Left ventricle myocardium inferior (tissue), 1 donor: ENCODE measurements at places on chromosomes 1 and 21. TPM values are rescaled to one million over a fixed set of nuclear protein-coding genes. Genes with fewer than 3 reads are reported as not detected.
A peak's percentile ranks its signal among the peaks of the same experiment; 100 is the strongest.

Gene GSTM3
- total RNA-seq: 93.7 TPM

Gene OR14C36
- not detected for total RNA-seq

- no peak for DNase-seq
- H3K4me1 ChIP-seq: no peaks in the 10 kb centered on the region
- H3K36me3 ChIP-seq: no peaks in the 10 kb centered on the region
- no peak overlapping the region for H3K4me3 ChIP-seq
- H3K27me3 ChIP-seq: no peaks in the 10 kb centered on the region
These were observed 152.7 kb downstream of the DAB1 start for GRCh38 chr1:57270927-57271698.

- H3K36me3 ChIP-seq: peaks cover 4% of the 10 kb centered on the region
- H3K4me3 ChIP-seq: no peak overlapping the region
- DNase-seq: no peak
- H3K27me3 ChIP-seq: no peaks in the 10 kb centered on the region
- no peaks in the 10 kb centered on the region for H3K4me1 ChIP-seq
These were observed 70.6 kb downstream of the TGFB2 start for GRCh38 chr1:218415726-218416125.

GRCh38 chr1:93692026-93692425 is 10.4 kb upstream of the BCAR3 start:
- no peaks in the 10 kb centered on the region for H3K27me3 ChIP-seq
- no peak overlapping the region for H3K27ac ChIP-seq
- no peak for DNase-seq
- no peaks in the 10 kb centered on the region for H3K36me3 ChIP-seq
- H3K4me3 ChIP-seq: no peak overlapping the region
- peaks cover 8% of the 10 kb centered on the region for H3K4me1 ChIP-seq

DNA sequence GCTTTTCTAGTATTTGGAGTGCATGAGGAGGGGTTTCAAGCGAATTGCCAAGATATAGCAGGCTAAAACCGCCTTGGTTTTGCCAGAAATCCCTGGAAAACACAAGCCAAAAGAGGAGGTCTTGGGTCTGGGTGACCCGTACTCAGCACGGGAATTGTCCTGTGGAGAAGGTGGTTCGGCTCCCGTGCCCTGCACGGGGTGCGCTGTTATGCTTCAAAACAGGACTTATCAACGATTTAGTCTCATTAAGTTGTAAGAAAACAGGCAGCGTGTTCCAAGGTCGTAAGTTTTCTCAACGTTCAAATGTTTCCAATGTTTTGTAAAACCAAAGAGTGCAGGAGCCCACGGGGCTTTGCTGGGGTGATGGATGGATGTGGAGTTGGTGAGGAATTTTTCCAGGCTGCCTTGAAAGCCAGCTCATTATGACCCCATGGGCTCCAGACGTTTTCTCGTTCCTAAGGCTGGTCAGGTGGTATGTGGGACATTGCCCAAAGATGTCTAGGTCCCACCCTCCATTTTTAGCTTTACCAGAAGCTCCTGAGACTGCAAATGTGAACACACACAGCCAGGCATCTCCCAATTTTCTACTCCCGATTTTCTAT is 75.4 kb upstream of the CLDN14 start:
- H3K27ac ChIP-seq: no peak overlapping the region
- H3K36me3 ChIP-seq: no peaks in the 10 kb centered on the region
- peaks cover 14% of the 10 kb centered on the region for H3K4me1 ChIP-seq
- no peak for DNase-seq
- H3K27me3 ChIP-seq: peaks cover 49% of the 10 kb centered on the region
- no peak overlapping the region for H3K4me3 ChIP-seq

- DNase-seq: no peak
- H3K4me1 ChIP-seq: peaks cover 5% of the 10 kb centered on the region
- no peak overlapping the region for H3K27ac ChIP-seq
- H3K4me3 ChIP-seq: no peak overlapping the region
- no peaks in the 10 kb centered on the region for H3K36me3 ChIP-seq
These were observed 10.1 kb upstream of the C1orf174 start for GRCh38 chr1:3910049-3910731.

DNA sequence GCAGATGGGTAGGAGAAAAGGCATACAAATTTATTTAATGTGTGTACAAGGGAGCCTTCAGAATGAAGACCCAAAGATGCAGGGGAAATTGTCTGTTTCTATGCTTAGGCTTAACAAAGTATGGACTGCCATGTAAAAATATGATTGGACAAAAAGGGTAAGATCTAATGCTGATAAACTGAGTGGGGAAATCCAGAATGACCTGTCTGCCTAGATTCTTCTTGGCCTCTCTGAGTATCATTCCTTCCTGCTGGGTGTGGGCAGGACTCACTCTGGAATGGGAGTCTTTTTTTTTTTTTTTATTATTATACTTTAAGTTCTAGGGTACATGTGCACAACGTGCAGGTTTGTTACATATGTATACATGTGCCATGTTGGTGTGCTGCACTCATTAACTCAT is 61.0 kb downstream of the IGSF5 start:
- no peaks in the 10 kb centered on the region for H3K36me3 ChIP-seq
- no peak overlapping the region for H3K4me3 ChIP-seq
- H3K27ac ChIP-seq: no peak overlapping the region
- H3K27me3 ChIP-seq: no peaks in the 10 kb centered on the region
- peaks cover 9% of the 10 kb centered on the region for H3K4me1 ChIP-seq

DNA sequence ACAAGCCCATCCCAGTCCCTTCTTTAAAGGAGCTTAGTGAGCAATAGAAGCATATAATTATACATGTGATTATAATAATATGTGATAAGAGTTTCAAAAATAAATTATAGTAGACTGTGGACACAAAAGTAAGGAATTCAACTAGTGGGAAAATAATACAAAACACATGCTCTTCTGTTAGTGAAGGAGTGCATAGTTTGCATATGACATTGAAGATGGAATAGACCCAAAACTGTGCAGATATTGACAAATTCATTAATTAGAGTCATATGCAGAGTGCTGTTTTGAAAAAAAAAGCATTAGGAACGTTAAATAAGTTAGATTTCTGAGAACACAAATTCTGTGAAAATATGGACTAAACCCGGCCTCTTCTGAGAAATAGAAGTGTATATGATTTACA is 278.8 kb downstream of the ASTN1 start:
- DNase-seq: no peak
- H3K27ac ChIP-seq: no peak overlapping the region
- peaks cover 14% of the 10 kb centered on the region for H3K4me1 ChIP-seq
- H3K4me3 ChIP-seq: no peak overlapping the region
- no peaks in the 10 kb centered on the region for H3K36me3 ChIP-seq
- H3K27me3 ChIP-seq: peaks cover 7% of the 10 kb centered on the region

DNA sequence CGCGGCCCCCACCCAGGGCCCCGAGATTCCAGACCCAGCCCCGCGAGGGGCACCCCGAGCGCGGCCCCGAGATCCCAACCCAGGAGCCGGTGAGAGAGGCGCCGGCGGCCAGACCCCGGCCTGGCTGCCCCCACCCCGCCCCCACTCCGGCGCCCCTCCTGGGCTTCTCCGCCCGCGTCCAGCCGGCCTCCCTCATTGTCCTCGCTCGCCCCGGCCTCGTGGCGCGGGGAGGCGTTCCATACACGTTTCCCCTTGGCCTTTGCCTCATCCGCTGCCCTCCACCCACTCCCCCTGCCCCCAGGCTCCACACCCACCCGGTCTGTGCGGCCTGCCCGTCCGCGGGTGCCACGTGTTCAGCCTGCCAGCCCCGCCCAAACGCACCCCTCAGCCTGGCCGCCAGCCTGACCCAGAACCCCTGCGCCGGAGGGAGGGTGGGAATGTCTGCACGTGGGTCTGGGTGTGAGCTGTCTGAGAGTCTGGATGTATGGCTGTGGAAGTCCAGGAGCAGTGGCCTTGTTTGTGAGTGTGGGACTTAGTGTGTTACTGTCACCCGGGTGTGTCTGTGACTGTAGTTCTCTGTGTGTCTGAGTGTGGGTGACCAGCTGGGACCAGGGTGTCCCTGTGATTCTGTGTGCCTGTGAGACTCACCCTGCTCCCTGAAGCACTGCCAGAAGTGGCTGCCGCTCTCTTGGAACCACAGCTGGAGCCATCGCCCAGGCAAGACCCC is 681 bp downstream of the B4GALT2 start:
- peak; percentile 53 for DNase-seq
- H3K4me1 ChIP-seq: peaks cover 52% of the 10 kb centered on the region
- H3K27ac ChIP-seq: peak overlapping the region; percentile 73
- H3K36me3 ChIP-seq: peaks cover 27% of the 10 kb centered on the region
- H3K27me3 ChIP-seq: no peaks in the 10 kb centered on the region

- H3K27me3 ChIP-seq: peaks cover 96% of the 10 kb centered on the region
- no peaks in the 10 kb centered on the region for H3K4me1 ChIP-seq
- H3K4me3 ChIP-seq: no peak overlapping the region
- no peak overlapping the region for H3K27ac ChIP-seq
- no peak for DNase-seq
- H3K36me3 ChIP-seq: no peaks in the 10 kb centered on the region
These were observed 29.7 kb upstream of the PLCH2 start for GRCh38 chr1:2446394-2446793.

DNA sequence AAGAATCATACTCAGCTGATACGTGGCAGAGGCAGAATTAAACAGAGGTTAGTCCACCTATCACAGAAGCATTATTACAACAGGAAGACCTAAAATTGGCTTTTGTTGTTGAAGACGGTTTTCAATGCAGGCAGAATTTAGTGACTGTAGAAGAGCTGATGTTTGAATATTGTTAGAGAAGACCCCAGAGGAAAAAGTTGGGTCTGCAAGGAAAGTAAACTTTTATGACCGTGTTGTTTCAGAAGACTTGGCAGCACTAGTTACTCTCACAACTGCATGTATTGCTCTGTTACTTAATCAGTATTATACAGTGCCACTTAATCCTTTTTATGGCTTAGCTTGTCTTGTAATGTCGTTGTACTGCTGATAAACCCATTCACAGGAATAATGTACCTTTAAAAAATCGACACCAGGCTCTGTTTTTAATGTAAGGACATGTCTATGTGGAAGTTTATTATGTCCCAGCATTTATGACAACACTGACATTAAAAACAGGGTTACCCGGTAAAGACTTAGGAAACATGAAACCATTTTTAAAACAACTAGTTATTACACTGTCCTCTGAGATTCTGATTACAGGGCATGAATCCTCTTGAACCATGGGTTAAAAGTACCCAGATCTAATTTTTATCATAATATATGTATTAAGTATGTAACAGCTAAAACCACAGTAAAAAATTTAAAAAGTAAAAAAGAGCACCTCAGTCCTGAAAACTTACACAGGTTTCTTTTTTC is 235.4 kb downstream of the TTLL7 start:
- H3K4me1 ChIP-seq: no peaks in the 10 kb centered on the region
- no peaks in the 10 kb centered on the region for H3K36me3 ChIP-seq
- DNase-seq: no peak
- H3K27ac ChIP-seq: no peak overlapping the region

DNA sequence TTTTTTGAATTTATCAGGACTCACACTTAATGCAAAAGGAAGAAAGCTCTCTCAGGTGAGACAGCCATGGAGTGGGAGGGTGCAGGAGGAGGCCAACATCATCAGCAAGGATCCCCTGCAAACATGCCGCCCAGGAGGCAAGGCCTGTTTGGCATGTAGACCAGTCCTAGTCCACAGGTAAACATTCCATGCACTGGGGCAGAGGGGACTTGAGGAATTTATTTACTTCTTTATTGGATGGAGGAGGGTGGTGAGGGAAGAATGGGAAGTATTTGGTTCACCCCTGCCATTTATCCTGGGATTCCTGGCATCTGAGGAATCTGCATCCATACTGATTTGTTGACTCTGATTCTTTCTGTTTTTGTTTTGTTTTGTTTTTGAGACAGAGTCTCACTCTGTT is 1.5 kb upstream of the UQCRHL start:
- H3K36me3 ChIP-seq: no peaks in the 10 kb centered on the region
- no peaks in the 10 kb centered on the region for H3K4me1 ChIP-seq
- no peak overlapping the region for H3K27ac ChIP-seq
- no peak for DNase-seq
- H3K27me3 ChIP-seq: no peaks in the 10 kb centered on the region

DNA sequence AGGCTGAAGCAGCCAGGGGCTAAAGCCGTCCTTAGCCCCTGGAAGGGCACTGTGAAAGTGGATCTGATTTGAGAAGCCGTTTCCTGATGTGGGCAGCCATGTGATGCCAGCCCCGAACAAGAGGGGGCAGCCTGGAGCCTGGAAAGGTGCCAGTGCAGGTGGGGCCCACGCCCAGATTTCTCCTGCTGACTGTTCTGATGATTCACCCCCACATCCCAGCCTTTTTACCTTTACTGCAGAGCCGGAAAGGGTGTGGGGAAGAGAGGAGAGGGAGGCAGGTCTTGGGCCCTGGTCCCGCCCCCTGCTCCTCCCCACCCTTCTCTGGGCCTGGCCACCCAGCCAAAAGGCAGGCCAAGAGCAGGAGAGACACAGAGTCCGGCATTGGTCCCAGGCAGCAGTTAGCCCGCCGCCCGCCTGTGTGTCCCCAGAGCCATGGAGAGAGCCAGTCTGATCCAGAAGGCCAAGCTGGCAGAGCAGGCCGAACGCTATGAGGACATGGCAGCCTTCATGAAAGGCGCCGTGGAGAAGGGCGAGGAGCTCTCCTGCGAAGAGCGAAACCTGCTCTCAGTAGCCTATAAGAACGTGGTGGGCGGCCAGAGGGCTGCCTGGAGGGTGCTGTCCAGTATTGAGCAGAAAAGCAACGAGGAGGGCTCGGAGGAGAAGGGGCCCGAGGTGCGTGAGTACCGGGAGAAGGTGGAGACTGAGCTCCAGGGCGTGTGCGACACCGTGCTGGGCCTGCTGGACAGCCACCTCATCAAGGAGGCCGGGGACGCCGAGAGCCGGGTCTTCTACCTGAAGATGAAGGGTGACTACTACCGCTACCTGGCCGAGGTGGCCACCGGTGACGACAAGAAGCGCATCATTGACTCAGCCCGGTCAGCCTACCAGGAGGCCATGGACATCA is at the start of gene SFN:
Gene SFN, plus strand, starts transcription at position 369 of the 904 bp plus-strand sequence. Its CDS starts 64 bp downstream, at position 433.
- no peak for DNase-seq
- H3K27me3 ChIP-seq: no peaks in the 10 kb centered on the region
- no peak within 1 kb of the TSS for H3K27ac ChIP-seq
- H3K36me3 ChIP-seq: no peaks in the 10 kb centered on the region
- peaks cover 21% of the 10 kb centered on the region for H3K4me1 ChIP-seq

- H3K36me3 ChIP-seq: no peaks in the 10 kb centered on the region
- peak overlapping the region; percentile 79 for H3K27ac ChIP-seq
- DNase-seq: peak; percentile 66
These were observed 1.0 kb downstream of the PLEKHG5 start for GRCh38 chr1:6490181-6491080.

DNA sequence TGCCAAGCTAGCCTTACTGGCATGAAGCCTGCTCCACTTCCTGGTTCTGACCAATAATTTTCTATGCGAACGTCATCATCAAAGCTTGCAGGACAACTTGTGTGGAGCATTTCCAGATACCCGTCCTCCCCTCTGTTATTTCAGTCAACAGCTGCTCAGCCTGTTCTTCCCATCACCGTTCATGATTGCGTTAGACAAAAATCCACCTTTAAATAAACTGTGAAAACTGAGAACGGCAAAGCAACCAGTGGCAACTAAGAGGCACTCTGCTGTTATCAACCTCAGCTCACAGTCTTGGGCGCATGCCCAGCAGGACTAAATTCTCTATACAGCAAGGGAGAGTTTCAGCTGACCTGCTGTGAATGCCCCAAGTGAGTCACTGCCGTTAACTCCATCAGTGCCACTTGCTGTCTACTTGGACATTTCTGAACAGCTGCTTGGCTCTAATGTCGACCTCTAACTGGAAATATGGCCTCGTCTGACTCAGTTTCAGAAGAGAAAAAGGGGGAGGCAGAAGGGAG is 207.4 kb upstream of the RUNX1 start:
- peak; percentile 81 for DNase-seq
- H3K27ac ChIP-seq: peak overlapping the region; percentile 69
- H3K27me3 ChIP-seq: no peaks in the 10 kb centered on the region
- H3K36me3 ChIP-seq: no peaks in the 10 kb centered on the region
- H3K4me3 ChIP-seq: peak overlapping the region; percentile 39
- H3K4me1 ChIP-seq: peaks cover 21% of the 10 kb centered on the region

GRCh38 chr21:15943009-15943666 is 213.4 kb downstream of the USP25 start:
- DNase-seq: no peak
- H3K36me3 ChIP-seq: no peaks in the 10 kb centered on the region
- H3K4me3 ChIP-seq: no peak overlapping the region
- no peaks in the 10 kb centered on the region for H3K27me3 ChIP-seq
- no peak overlapping the region for H3K27ac ChIP-seq
